Glutamatergic neuron (in vitro differentiated cells): ENCODE measurements at places on chromosomes 1 and 21.
A peak's percentile ranks its signal among the peaks of the same experiment; 100 is the strongest.

DNA sequence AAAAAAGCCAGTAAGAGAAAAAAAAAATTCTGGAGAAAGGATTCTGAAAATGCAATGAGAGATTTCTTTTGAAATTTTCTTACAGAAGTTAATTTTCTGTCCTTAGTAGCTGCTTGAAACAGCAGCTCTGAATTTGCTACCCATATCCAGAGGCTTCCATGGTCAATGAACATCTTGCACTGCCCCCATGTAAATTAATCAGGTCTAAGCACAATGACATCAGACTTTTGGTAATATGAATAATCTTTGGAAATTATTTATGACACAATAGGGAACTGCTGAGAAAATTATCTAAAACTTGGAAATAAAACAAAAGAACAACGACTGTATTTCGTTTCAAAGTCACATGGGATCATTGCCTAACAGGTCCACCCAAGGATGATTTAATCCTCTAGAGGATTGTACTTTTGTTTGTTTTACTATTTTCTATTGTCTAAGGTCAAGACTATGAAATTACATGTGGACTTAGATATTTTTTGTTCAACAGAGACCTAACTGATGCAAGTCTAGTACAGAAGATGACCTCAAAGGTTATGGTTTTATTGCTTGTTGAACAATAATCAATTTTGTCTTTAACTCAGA is 312.1 kb downstream of the BACH1 start:
- no peak for DNase-seq

DNA sequence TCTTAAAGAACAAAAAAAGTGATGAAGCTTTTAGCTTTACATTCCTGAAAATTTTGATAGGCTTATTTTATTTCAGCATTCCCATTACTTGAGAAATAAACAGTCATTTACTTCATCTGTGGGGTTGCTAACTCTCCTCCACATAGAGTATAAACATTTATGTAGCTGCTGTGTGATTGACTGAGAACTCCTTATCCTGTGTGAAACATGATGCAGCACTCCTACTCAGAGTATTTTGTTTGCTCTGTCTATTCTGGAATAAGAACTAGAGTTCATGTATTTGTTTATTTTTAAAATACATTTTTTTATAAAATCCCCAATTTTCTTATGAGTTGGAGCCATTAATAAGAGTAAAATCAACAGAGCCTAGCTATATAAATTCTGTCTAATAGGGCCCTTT is 318.7 kb upstream of the SPAG17 start:
- DNase-seq: no peak

DNA sequence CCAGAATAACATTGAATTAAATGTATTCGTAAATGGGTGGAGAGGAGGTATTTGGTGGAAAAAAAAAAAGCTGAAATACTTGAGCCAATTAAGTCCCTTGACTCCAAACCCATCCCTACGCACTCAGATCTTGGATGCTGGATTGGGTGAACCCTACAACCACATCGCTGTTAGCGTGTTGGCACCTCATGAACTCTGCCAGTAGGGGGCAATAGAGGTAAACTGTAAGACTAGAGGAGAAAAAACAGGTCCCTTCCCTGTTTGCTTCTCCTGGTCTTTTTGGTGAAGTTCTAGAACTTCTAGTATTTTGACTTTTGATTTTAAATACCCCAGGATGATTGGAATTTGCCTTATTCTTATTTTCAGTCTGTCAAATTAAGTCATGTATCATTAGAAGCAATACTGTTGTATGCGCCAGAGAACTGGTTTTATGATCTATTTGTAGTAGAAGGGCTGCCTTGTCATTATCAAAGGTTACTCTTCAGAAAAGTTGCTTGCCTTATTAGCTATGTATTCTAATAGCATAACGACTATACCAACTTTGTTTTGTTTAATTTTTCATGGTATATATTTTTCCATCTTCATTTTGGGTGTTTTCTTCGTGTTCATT is 1.9 kb upstream of the OR13G1 start:
- DNase-seq: peak; percentile 68

- no peak for DNase-seq
Observed at GRCh38 chr1:2277741-2278488, 49.8 kb downstream of the SKI start.

- DNase-seq: no peak
Observed at GRCh38 chr1:197768014-197768805, 7.1 kb downstream of the DENND1B start.

GRCh38 chr1:37157634-37158033 is 123.3 kb upstream of the GRIK3 start:
- no peak for DNase-seq

GRCh38 chr1:15124362-15125100 is 29.0 kb upstream of the TMEM51 start:
- DNase-seq: no peak

GRCh38 chr1:51320967-51321923 is 9.1 kb downstream of the TTC39A start:
- no peak for DNase-seq

DNA sequence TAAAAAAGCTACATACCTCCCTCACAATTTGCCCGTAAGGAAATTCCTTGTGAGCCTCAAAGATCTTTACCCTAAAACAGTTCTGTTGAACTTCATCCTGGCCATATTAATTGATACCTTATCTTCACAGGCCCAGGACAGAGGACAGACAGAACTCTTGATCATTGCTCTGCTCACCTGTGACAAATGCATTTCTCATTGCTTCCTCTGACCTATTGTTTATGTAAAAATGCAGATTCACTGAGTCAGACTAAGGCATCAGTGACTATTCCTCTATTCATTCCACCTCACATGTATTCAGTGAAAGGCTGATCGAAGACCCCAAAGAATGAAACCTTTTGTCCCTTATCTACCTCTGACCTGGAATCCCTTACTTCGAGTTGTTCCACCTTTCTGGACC is 61.0 kb downstream of the BACH1 start:
- DNase-seq: no peak

DNA sequence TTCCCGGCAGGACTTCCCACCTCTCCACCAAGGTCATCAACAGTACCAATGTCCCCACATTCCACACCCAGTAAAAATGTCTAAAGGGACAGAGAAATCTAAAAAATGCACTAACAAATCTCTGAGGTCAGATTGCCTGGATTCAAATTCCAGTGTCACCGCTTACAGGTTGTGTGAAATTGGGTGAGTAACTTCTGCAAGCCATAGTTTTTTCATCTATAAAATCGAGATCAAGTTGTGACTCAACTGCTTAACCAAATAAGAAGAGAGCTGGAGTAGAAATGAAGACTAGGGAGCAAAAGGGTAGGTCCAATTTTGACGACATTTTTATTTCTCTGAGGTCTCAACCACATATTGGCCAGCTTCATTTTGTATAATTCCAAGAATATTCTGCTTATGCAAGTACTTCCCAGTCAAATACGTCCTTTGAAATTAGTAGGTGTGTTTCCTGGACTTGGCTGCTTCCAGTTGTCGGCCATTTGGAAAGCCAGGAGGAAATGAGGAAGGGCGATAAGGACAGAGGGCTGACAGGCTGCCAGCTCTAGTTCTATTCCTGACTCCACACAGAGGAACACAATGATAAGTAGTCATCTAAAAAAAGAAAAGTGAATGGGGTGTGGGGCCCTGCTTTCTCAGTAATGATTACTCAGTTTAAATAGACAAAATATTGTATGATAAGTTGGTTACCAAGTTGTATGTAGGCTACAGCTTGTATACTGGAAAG is 57.7 kb upstream of the ZC3H11B start:
- no peak for DNase-seq

- no peak for DNase-seq
Observed at GRCh38 chr1:107950464-107950863, 14.5 kb downstream of the VAV3 start.

GRCh38 chr1:113128116-113128515 is 55.1 kb downstream of the LRIG2 start:
- no peak for DNase-seq

- peak; percentile 87 for DNase-seq
Observed at GRCh38 chr1:156383023-156383422, 14.0 kb downstream of the RHBG start.

GRCh38 chr1:187985145-187985896 is 1156.6 kb downstream of the PLA2G4A start:
- no peak for DNase-seq
